ENCODE measurements at places on chromosomes 13 and 19.

DNA sequence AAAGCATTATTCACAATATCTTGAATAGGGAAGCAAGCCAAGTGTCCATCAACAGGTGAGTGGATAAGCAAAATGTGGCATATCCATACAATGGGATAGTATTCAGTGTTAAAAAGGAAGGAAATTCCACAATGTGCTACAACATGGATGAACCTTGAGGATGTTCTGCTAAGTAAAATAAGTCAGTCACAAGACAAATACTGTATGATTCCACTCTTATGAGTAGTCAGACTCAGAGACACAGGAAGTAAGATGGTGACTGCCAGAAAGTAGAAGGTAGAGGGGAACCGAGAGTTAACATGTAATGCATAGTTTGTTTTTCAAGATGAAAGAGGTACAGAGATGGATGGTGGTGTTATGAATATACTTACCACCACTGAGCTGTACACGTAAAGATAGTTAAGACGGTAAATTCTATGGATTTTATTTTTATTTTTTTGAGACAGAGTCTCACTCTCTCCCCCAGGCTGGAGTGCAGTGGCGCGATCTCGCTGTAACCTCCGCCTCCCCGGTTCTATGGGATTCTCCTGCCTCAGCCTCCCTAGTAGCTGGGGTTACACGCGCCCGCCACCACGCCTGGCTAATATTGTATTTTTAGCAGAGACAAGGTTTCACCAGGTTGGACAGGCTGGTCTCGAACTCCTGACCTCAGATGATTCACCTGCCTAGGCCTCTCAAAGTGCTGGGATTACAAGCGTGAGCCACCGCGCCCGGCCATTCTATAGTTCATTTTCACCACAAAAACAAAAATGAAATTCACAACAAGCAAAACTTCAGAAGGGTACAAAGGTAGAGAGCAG is 1.0 kb upstream of the CHAMP1 start:
- DNase-seq: no peak

- DNase-seq: no peak
Observed at GRCh38 chr13:73844986-73845385, 289.2 kb downstream of the KLF12 start.

GRCh38 chr19:54011507-54012211 is 20.2 kb downstream of the CACNG6 start:
- DNase-seq: no peak

DNA sequence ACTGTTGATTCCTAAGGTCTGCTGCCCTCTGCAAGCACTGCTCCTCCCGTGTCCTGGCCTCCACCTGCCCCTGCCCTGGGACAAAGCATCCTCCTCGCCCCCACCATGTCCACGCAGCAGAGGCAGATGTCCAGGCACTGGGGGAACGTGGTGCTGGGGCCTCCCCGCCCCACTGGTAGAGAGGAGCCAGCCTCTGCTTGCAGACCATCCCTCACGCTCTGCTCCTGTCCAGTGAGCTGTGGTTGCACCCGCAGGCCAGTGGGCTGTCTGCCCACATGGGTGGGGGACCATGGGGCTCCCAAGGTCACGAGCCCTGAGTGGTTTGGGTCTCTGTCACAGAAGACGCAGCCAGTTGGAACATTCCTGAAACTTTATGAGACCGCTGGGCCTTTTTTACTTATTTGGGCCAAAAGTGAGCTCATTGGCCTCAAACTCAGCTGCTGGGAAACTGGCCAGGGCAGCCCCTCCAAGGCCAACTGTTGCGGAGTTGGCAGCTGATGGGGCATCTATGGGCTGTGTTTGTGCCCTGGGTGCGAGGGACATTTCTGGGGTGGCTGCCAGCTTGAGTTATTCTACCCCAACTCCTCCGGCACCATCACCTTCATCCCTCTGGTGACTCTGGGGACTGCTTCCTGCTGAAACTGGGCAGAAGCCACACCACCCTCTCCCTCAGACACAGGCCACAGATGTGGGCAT is 64.8 kb upstream of the F7 start:
- no peak for DNase-seq

GRCh38 chr13:79450110-79450509 is 30.8 kb upstream of the NDFIP2 start:
- DNase-seq: no peak

GRCh38 chr19:55216461-55217198 is 7.3 kb upstream of the PTPRH start:
- DNase-seq: peak; percentile 63

GRCh38 chr13:23622985-23623384 is 52.8 kb downstream of the TNFRSF19 start:
- no peak for DNase-seq

GRCh38 chr19:51808333-51808986 is 13.5 kb downstream of the FPR3 start:
- DNase-seq: no peak

- DNase-seq: no peak
Observed at GRCh38 chr13:106555631-106556328, 12.2 kb downstream of the ARGLU1 start.

DNA sequence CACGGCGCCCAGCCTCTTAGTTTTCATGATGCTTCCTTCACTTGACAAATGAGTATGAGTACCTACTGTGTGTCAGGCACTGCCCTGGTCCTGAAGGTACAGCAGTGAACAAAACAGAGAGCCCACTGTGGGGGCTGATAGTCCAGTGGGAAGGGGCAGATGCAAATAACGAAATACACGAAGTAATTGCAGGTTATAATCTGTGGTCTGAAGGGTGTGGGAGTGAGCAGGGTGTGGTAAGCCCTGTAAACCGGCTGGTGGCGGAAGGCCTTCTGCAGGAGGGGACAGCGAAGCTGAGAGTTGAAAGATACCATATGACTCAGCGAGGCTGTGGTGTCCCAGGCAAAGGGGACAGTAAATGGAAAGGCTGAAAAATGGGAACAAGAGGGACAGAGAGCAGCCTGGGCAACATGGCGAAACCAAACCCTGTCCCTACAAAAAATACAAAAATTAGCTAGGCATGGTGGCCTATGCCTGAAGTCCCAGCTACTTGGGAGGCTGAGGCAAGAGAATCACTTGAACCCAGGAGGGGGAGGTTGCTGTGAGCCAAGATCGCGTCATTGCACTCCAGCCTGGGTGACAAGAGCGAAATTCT is 60.5 kb downstream of the MAP4K1 start:
- peak; percentile 46 for DNase-seq

DNA sequence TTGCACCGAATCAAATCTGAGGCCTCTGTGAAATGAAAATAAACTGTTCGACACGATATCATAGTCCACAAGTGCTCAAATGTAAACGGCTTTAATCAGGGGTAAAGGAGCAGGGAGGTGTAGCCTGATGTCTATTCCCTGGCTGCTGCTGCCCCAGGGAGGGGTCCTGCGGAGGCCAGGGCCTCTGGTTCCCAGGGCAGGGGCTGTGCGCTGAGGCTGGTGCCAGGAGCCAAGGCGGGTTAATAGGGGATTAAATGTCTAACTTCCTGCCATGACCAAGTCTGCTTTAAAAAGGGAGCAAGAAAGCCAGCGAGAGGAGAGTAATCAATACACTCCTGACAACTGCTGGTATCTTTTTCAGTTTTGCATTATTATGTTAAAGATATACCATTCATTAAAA is 59.4 kb downstream of the ZNF536 start:
- DNase-seq: no peak

- DNase-seq: no peak
Observed at GRCh38 chr13:45441633-45442032, 23.1 kb upstream of the COG3 start.

GRCh38 chr13:51577690-51578089 is 6.6 kb upstream of the WDFY2 start:
- DNase-seq: no peak

DNA sequence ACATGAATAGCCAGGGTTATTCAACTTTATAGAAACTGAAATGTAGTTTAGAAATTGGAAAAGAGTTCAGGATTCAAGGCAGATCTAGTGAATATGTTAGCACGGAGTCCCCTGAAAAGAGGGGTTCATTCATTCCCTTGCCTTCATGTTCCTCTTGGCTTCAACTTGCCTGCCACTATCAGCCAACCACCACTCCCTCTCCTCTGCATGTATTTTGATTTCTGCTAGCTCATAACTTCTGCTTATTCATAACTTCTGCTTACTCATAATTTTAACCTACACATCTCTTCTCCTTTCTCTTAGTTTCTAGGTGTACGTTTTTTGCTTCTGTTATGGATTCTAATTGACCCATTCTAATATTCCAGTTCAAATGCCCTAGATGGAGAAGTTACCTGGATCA is 5.5 kb upstream of the SERTM1 start:
- no peak for DNase-seq

GRCh38 chr19:10402441-10403038 is 802 bp downstream of the CDC37 start:
- no peak for DNase-seq

DNA sequence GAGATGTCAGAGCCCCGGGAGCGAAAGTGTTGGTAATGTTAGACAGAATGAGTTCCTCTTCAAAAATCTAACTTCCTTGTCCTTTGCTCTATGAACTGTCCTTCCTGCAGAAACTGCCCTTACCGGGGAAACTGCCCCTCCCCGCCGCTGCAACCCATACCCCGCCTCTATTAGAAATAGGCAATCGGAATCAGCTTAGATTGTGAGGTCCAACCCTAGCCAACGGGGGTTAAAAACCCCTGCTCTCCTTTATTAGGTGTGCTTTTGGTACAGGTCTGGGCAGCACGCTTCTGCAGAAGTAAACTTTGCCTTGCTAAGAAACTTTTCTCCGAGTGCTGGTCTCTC is 11.5 kb upstream of the CAPNS1 start:
- no peak for DNase-seq

DNA sequence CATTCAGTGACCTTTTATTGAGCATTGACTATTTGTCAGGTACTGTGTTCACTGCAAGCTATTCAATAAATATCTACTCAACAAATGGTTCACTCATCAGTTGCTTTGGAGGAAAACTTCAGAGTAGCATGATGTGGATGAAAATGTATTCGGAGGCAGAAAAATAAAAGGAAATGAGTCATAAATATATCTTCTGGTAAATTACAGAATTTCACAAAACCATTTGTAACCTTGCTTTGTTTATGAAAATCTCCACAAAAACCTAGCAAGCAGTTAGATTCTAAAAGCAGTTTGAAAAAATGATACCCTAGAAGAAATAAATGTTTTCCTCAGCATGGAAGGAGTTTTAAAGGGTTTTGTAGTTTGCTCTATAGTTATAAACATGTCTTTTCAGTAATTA is 399.6 kb downstream of the LMO7 start:
- no peak for DNase-seq

- DNase-seq: no peak
Observed at GRCh38 chr19:48292798-48293197, 22.9 kb downstream of the ZNF114 start.

DNA sequence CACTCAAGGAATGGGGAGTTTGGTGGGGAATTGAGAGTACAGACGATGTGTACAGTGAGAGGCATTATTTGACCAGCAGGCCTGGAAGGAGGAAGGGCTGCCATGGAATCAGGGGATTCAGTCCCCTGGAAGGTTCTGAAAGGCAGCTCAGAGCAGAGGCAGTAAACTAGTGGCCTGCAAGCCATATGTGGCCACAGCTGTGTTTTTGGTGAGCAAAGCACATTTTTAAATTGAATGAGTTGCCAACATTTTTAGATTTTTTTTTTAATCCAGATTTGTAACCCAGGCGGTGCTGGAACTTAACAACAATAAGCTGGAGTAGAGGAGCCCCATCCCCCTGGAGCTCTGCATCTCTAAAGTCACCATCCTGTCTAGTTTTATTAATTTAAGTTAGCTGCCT is 95.3 kb upstream of the IPO5 start:
- DNase-seq: no peak

DNA sequence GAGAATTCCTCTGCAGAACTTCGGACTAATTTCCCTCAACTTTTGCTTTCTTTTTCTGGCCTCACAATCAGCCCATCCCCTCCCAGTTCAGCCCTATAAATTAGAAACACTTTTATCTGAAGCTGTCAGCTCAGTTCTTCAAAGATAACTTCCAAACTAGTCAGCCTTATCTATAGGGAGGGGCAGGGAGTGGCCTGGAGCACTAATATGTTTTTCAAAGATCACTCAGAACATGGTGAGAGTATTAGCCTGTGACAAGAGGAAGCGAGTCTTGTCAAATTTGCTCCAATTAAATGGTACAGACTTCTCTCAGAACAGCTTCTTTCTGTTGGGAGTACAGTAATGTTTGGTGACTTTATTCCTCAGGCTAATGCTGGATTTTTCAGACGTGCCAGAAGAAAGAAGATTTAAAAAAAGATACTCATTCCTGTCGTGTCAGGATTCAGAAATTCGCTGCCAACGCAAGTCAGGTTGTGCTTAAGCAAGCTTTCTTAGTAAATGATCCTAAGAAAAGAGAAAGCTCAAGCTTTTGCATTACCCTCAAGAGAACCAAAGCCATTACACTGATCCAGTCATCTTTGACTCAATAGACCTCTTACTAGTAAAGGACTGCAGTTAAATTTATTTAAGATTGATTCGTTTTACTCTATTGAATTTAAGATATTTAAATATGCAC is 1033.6 kb downstream of the SLITRK5 start:
- DNase-seq: no peak

GRCh38 chr19:11425719-11426457 is 6.8 kb upstream of the RGL3 start:
- no peak for DNase-seq

GRCh38 chr19:33432446-33433170 is 59.1 kb downstream of the CEBPG start:
- no peak for DNase-seq

GRCh38 chr13:50552424-50552966 is 291.0 kb downstream of the DLEU7 start:
- DNase-seq: no peak

DNA sequence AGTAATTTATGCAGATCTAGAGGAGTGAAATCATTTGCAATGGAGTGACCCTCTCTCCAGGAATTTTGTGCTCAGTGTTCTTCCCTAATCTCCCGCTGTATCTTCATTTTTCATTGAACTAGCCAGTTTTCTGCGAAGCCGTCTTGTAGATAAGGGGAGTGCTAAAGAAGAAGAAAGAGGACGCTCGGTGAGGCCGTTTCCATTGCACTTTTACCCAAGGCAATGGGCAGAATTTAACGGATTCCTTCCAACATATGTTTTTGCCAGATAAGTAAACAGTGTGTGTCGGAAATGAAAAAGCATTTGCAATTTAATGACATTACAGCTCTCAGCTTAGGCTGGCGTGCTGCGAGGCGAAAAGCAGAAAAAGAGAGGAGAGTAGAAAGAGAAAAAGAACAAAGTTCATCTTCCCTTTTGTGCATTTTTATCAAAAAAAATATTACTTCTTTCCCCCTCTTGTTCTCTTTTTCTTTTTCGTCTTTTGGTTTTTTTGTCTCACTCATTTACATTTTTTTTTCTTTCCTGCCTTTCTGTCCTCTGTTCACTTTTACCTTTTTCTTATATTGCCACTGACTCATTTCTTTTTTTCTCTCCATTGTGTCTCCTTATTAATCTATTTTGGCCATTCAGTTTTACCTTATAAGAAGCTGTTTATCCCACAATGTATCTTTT is 49.9 kb downstream of the SOX21 start:
- no peak for DNase-seq

GRCh38 chr13:44471686-44472085 is 98.1 kb downstream of the SERP2 start:
- no peak for DNase-seq

GRCh38 chr19:7942981-7943443 is 454 bp downstream of the TIMM44 start:
- DNase-seq: no peak

Measured in CD4-positive, alpha-beta T cell treated with Interleukin-1 beta for 1 hour (primary cell).